ENCODE measurements at places on chromosomes 3 and 15.

DNA sequence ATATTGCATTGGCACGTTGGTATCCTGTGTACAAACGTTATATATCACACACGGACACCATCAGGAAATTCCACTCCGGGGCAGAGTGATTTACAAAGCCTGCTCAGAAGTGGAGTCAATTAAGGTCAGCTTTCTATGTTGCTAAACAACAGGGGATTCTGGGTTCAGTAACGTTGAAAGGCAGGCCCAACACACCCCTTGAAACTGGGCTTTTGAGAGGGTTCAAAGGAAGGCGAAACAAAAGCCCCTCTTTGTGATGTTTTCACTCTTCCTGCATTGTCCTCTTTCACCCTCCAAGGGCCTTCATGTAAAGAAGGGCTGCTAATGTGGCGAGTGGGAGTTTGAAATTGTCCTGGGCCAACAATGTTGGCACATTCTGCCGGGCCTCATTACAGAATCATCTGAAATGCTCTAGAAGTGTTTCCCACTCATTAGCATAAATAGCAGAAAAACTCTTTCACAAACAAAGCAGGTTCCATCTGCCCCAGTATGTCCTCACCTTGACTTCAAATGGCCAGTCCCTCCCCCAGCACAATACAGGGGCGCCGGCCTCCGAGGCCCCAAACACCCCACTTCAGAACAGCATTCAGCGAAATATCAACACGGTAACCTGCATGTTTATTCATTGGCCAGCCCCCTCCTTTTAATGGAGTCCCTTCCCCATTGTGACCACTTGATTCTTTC is 76.4 kb downstream of the HES1 start:
- DNase-seq: no peak

DNA sequence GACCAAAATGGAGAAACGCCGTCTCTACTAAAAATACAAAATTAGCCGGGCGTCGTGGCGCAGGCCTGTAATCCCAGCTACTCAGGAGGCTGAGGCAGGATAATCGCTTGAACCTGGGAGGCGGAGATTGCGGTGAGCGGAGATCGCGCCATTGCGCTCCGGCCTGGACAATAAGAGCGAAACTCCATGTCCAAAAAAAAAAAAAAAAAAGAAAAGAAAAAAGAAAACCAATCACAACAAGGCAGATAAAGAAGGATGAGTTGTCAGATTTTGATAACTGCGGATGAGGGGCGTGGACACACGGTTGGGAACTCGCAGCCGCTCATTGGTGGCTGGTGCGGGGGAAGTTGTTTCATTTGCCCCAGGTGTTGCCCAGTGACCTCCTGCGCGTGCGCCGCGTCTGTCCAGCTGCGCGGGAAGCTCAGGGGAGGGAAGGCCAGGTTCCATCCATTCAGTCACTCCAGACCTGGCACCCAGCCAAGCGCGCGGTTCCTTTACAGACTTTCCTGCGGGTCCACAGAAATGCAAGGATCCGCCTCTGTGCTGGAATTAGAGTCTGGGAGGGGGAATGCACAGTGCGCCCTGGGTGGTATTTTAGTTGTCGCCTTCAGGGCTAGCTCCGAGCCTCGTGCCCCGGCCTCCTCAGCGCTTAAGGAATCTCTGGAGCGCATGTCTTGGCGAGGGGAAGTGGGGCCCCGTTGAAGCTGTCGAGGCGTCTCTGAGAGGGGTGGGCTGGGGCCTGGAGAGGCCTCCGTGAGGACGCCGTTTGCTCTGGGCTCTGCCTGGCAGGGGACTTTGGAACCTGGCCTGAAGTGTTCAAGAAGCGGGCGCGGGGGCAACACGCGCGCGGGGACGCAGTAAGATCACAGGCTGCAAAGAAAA is 708 bp upstream of the GCHFR start:
- DNase-seq: no peak

DNA sequence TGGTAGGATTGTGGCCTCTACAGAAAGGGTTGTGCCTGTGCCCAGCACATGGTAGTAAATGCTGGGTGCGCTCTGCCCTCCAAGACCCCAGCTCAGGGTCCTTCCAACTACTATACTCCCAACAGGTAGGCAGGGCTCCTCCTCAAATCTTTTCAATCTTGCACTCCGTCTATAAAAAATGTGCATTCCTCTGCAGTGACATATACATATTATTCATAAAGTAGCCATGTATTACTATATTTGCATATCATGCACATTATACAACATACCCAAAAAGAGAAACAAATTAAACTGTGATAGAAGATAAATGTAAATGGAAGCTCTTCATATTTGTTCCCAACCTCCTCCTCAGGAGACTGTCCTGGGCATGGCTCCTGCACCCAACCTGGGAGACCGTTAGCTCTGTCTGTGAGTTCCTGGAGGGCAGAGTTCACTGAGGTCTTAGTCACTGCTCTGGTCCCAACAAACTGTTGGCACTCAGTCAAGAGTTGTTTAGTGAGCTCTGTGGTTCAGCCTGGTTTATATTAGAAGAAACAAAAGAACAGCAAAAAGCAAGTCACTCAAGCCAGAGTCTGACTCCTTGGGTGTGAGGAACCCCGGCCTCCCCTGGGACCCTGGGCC is 47.7 kb upstream of the GRIP2 start:
- no peak for DNase-seq

- no peak for DNase-seq
These were observed 18.8 kb downstream of the BLM start for GRCh38 chr15:90735923-90736322.

DNA sequence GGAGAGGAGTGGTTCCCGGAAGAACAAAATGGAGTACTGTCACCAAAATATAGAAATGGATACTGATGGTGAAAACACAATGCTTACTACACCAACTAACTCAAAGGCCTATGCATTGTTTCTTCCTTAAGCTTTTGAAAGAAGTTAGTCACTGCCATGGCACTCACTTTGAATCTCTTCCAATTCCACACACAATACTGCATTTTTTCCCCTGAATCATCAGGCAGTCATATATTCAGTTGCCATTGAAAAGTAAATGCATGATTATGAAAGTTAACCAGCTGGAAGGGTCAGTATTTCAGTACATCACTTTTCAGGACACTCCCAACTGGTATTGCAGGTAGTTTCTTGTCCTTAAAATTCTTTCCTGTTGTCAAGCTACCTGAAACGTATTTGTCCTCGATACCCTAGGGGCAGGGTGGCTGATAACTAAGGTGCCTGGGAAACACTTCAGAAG is 9.0 kb upstream of the LRRFIP2 start:
- DNase-seq: no peak

DNA sequence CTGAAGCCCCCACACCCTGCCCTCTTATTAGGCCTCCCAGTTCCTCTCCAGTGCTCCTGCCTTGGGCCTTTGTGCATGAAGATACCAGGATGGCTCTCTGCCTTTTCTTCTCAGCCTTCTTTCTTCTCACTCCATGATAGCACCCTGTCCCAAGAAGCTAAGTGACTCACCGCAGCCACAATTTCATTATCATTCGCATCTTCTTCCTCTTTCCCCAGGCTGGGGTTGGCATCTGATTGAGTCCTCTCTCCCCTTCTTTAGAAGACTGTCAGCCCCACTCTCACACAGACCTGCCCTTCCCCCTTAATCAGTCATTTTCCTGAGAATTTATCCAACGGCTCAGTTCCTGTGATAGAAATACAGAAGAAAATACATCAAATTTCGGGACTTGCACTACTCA is 102.0 kb downstream of the STAC start:
- no peak for DNase-seq

DNA sequence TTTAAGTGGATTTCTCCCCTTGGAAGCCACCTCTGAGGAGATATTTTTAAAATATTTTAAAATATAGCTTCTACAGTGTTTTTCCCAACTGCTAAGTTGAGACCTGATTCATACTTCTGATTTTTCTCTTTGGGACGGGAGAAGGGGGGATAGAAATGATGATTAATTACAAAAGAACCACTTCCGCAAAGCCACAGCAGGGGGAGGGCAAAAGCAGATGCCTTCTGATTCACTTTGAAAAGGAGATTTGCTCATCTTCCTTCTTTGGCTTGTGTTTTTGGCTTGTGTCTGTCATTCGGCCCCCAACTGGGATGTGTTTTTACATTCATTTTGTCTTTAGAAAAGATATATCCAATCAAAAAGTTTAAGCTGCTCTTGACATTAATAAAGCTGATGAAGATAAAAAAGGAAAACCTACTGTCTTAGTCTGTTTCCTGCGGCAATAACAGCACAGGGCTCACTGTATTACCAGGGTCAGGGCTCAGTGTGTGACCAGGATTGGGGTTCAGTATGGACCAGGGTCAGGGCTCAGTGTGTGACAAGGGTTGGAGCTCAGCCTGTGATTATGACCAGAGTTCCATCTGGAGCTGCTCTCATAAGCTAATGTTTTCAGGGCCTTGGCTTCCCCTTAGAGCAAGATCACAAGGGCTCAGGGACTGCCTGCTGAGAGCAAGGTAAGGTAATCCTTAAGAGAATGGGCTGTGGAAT is 223.2 kb downstream of the MTHFS start:
- DNase-seq: no peak

- DNase-seq: no peak
These were observed 98.7 kb upstream of the BFSP2 start for GRCh38 chr3:133301194-133301593.

DNA sequence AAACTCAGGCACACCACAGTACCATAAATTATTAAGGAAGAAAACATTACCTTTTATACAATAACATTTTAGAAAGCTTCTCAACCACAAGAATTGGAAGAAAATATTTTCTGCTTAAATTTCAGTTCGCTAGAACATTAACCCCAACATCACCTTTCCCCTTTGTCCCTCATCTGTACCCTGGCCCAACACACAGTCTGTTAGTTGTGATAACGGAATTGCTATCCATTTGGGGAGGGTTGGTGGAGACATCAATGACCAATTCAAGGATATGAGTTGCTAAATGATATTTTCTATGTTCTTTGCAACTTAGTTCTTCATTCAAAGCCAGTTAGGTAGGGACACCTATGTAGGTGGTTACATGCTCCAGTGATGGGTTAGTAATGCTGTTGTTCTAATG is 5.8 kb downstream of the EID1 start:
- DNase-seq: no peak

- no peak for DNase-seq
These were observed 451.5 kb upstream of the PPP2R3A start for GRCh38 chr3:135514060-135514448.

DNA sequence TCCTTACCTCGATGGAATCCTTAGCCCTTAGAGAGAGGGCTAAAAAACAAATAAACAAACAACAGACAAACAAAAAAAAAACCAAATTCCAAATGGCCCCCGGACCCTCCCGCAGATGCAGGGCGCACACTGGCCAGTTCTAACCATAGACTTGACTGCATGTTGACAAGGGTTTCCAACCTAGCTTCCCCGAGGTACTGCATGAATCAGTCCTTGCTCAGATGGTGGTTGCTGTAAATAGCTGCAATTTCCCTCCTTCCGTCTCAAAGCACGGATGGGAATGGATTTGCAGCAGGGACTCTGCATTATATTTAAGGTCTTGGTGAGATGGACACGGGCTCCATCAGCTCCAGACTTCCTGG is 162.8 kb downstream of the CD47 start:
- no peak for DNase-seq

DNA sequence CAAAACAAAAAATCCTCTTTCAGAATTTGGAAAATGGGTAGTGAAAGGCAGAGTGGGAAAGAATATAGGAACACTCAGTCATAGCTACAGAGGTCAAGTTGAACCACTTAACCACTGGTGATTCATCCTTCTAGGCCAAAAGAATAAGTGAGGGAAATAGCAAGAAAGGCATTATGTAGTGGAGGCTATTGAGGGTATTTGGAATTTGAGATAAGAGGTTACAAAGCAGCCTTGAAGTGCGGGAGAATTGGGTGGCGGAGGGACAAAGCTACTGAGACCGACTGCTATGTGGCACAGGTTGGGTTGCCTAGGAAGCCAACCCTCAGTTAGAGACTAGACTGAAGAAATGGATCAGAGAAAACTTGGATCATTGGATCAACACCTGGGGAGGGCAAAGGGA is 109.5 kb downstream of the SYNPR start:
- no peak for DNase-seq

DNA sequence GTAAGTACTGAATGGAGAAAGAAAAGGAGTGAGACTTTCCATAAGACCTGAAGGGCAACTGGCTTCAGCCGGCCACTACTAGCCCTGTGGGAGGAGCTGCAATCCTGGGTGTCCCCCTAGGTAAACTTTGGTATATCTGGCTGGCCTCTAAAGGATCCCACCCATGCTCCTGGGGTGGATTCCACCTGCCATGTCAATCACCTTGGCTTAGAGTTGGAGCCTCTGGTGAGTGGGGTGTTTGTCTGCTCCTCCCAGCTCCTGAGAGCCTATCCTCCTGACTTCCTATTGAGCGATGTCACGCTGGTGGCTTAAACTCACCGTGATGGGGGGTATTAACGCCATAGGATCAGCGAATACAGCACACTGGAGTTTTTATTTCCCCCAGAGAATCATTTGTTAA is 2.6 kb downstream of the SPTBN5 start:
- no peak for DNase-seq

DNA sequence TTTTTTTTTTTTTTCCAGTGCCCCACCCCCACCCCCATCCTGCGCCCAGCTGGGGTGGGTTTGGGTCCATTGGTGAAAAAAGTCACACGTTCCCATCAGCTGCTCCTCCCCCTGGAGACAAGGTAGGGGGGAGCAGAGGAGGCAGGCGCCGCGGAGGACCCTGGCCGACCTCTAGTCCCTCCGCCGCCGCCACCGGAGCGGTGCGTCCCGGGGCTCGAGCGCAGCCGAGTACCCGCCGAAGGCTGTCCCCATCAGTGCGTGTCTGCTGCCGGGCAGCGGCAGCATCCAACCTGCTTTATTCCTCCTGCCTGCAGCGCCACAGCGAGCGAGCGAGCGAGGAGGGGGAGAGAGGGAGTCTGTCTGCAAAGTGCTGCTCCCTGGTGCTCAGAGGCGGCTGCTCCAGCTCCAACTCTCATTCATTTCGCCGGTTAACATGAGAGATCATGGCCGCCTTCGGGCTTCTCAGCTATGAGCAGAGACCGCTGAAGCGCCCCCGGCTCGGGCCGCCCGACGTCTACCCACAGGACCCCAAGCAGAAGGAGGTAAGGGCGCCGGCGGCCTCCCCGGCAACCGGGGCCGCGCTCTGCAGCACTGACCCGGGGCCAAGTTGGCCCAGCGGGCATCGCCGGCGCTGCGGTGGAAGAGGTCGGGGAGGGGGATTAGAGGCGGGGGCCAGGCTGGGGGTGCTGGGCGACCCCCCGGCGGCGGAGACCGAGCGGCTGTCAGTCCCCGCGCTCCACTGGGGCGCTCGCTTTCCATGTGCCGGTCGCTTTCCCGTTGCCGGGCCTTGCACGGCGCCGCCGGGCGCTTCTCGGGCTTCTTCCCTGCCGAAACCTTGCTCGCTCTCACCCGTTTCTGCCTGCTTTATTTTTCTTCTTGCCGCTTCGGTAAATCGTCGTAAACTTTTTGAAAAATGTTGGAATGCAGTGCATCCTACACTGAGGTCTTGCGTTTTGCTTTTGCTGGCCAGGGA is 1.3 kb downstream of the MED12L start:
- peak; percentile 79 for DNase-seq

DNA sequence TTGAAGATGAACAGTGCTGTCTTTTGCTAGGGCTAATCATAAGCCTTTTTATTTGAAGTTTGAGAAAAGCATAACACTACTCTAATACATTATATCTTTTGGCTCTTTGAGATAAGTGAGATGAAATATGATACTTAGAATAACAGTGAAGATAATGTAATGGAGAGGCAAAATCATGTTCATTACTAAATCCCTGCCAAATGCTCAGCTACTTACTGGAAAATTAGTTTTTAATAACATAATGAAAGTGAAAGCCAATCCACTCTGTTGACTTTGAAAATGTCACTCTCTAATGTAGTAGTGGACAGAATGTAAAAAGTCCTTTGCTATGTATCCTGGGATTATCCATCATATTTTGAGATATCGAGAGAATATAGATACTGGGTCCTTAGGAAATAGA is 35.9 kb upstream of the MYH15 start:
- no peak for DNase-seq

- DNase-seq: no peak
These were observed 1.7 kb downstream of the CMTM8 start for GRCh38 chr3:32240159-32240545.

Data from type B pancreatic cell (in vitro differentiated cells).